ENCODE measurements at places on chromosomes 7 and 10.

DNA sequence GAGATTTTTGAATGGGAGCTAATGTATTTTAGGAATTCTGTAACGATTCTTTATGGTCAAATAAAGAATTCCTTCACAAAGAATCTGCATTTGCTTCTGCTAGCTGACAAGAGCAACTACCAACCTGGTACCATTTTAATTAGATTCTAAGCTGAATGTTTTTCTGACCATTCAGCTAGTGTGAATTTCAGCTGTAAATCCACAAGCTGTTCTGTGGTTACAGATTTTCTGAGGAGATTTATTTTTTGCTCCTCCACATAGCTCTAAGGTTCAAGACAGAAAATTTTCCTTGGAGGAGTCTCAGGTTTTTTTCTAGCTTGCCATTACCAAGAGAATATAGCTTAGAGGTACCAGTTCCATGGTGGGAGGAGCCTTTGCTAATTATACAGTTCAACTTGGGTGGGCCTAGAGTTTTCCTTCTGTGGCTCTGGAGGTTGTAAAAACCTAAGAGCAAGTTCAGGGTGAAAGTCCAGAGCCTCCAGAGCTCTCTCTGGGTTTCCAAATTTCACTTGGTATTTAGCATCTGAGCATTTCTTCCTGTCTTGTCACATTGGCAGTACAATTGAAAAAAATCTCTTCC, 120.1 kb downstream of the JAZF1 start:
- no peak for DNase-seq

DNA sequence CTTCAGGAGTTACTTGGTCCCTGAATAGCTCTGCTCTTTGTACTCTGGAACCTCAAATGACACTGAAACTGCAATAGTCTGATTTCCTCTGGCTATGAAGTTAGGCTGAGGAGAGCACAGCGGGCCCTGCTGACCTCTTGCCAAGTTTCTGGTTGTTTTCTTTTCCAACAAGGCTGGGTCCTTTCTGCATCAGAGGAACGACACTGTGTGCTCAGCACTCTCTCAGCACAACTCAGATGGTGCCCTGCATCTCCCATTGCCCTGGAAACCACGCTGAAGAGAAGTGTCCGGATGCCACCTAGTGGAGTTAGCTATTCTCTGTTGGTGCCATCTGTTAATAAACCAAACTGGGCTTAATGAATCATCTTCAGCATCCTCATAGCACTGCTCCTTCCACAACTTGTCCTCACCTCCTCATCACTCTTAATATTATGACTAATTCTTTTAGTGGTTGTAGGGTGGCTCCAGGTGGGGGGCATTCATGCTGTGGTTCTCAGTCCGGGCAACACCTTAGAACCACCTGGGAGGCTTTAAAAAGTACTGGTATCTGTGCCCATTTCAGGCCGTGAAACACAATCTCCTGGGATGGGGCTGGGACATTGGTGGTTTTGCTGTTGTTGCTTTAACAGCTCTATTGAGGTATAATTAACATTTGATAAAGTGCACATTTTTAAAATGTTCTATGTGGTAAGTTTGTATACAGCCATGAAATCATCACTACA, 8.2 kb upstream of the EFCAB10 start:
- peak; percentile 62 for DNase-seq

- no peak for DNase-seq
Measured at GRCh38 chr7:64755865-64756264, 38.4 kb upstream of the ZNF138 start.

GRCh38 chr10:78313636-78314035, 280.0 kb downstream of the RPS24 start:
- no peak for DNase-seq

DNA sequence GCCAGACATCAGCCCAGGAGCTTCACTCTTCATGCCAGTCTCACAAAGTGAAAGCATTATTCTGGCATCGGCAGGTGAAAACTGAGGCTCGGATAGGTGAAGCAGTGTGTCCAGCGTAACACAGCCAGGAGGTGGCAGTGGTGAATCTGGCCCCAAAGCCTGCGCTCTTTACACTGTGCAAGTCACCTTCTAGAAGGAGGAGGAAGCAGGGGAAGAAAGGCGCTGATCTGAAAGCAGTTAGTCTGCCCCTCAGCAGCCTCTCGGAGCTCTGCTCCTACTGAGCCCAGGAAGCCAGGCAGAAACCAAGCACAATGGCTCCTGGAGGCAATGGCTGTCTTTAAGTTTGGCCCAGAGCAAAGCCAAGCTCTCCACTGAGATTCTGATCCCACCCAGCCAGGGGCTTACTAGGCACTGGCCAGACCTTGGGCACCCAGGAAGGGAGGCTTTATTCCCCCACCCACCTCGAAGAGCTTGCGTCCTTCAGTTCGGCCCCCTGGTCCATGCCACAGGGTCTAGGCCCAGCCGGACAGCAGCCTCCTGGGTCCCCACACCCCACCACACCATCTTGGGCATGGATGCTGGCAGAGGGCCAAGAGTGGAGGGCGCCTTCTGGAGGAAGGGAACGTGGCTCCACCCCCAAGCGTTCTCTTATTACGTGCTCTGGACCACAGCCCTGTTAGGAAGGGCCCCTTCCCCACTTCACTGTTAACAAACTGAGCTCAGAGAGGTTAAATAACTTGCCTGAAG, 104.5 kb downstream of the GRID1 start:
- peak; percentile 8 for DNase-seq

GRCh38 chr7:45085619-45086200, 3.1 kb downstream of the NACAD start:
- no peak for DNase-seq

- DNase-seq: no peak
Measured at GRCh38 chr7:47962262-47962661, 14.0 kb upstream of the PKD1L1 start.

GRCh38 chr10:42963312-42963711, 113.6 kb upstream of the RET start:
- no peak for DNase-seq

Measured in activated T-cell treated with anti-CD3 and anti-CD28 coated beads, Interleukin-2, amount 50 U/mL, for 72 hours (primary cell).